T-cell (primary cell): ENCODE measurements at places on chromosomes 2 and 18. TPM values are rescaled to one million over a fixed set of nuclear protein-coding genes. Genes with fewer than 3 reads are reported as not detected.

IL36RN gene
- not detected for total RNA-seq

- no peak overlapping the region for H3K4me3 ChIP-seq
- H3K27ac ChIP-seq, result no peak overlapping the region
- H3K27me3 ChIP-seq, result peaks cover 3% of the 10 kb centered on the region
- H3K4me1 ChIP-seq, result no peaks in the 10 kb centered on the region
These were observed 35.6 kb upstream of the B3GNT7 start for GRCh38 chr2:231359948-231360347.

DNA sequence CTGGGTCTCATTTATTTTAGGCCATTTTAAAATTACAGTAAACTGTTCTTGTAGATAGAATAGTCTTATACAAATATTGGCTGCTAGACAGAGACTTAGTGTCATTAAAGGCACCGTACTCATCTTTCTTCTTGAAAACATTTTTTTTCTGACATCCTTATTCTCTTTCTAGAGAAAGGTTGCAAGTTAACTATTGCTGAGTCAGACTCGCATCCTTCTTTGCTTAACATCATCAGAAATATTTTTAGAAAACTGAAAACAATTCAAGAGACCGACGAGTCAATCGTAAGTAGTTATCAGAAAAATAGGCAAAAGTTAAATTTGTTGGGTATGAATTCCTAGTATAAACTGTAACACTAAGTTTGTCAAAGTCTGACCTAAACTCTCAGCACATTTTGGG is 72.2 kb downstream of the HNMT start:
- no peak overlapping the region for H3K4me3 ChIP-seq
- H3K27me3 ChIP-seq, result peaks cover 3% of the 10 kb centered on the region
- DNase-seq, result no peak

CROCC2 gene
- total RNA-seq, result not detected

CDCA7 gene
- 3.6 TPM for total RNA-seq

- no peaks in the 10 kb centered on the region for H3K4me1 ChIP-seq
- no peak overlapping the region for H3K4me3 ChIP-seq
- no peak for DNase-seq
These were observed 2.9 kb upstream of the SCYGR1 start for GRCh38 chr2:227390468-227391256.

- H3K4me1 ChIP-seq, result no peaks in the 10 kb centered on the region
- no peaks in the 10 kb centered on the region for H3K27me3 ChIP-seq
- H3K36me3 ChIP-seq, result no peaks in the 10 kb centered on the region
- H3K27ac ChIP-seq, result no peak overlapping the region
- H3K4me3 ChIP-seq, result no peak overlapping the region
- DNase-seq, result no peak
These were observed 37.9 kb downstream of the DPYSL5 start for GRCh38 chr2:26885651-26886329.

DNA sequence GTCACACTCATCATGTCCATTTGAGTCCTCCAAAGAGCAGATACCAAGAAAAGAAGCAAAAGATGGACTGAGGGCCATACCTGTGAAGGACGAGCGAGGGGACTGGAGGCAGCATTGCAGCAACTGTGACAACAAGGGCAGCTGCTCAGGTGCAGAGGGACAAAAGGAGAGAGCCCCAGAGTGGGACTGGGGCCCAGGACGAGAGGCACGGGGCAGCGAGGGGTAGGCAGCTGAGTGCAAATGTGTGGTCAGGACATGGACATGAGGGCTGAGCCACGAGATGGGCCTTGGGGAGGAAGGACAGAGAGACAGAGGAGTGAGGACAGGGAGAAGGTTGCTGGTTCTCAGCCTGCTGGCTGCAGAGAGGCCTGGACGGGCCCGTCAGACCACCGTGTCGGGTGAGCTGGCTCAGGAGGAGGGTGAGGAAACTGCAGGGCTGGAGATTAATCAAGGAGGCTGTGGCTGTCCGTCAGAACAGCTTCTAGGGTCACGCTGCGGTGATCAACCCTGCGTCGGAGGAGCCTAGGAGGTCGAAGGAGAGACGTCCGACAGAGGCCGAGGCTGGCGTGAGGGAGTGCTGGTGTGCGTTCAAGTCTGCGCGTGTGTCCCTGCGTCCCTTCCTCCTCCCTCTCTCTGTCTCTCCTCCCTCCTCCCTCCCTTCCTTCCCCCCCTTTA is 206.8 kb upstream of the HDAC4 start:
- peaks cover 35% of the 10 kb centered on the region for H3K4me1 ChIP-seq
- H3K27me3 ChIP-seq, result no peaks in the 10 kb centered on the region
- no peak overlapping the region for H3K4me3 ChIP-seq
- no peak for DNase-seq
- H3K36me3 ChIP-seq, result no peaks in the 10 kb centered on the region

DNA sequence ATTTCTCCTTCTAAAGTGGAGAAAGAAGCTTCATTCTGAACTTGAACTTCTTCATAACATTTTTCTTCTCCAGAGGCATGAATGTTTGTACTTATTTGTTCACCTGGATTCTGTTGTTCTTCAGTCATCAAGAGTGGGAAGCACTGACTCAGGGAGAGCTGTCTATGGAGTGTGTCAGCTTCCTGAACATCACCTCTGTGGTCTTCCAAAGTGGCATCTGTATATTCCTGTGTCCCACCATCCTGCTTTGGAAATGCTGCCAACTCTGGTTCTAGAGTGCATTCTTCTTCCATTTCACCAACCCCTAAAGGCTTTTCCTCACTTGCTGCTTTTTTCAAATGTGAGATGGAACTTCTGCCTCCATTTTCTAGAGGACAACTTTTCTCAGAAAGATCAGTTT is 59.5 kb downstream of the TTN start:
- H3K4me1 ChIP-seq, result no peaks in the 10 kb centered on the region
- H3K36me3 ChIP-seq, result no peaks in the 10 kb centered on the region

NEUROD1 gene
- total RNA-seq, result not detected

KCNG2 gene
- total RNA-seq, result not detected

- H3K36me3 ChIP-seq, result no peaks in the 10 kb centered on the region
- no peak overlapping the region for H3K27ac ChIP-seq
- H3K4me1 ChIP-seq, result no peaks in the 10 kb centered on the region
- no peaks in the 10 kb centered on the region for H3K27me3 ChIP-seq
These were observed 15.3 kb downstream of the CAPN14 start for GRCh38 chr2:31202041-31202440.

DNA sequence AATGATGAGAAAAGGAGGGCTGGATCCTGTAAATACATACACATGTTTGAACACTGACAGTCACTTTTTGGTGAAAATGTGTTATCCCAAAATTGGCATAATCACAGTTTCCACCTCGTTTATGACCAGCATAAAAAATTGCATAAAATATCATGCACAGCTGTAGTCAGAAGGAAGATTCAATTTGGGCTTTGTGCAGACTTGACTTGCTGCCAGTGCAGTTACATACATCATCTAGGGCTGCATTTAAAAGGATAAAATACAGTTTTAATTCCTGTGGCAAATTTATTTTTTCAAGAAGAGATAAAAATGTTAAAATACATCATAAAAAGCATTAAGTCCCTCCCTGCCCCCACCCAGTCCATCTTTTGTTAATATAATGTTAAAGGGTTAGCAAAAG is 103.8 kb downstream of the VWC2L start:
- no peak overlapping the region for H3K4me3 ChIP-seq
- no peak overlapping the region for H3K27ac ChIP-seq
- DNase-seq, result no peak
- H3K27me3 ChIP-seq, result no peaks in the 10 kb centered on the region

CAPN13 gene
- total RNA-seq, result not detected

GRCh38 chr2:118791483-118791882 is 56.0 kb downstream of the EN1 start:
- H3K27me3 ChIP-seq, result peaks cover 2% of the 10 kb centered on the region
- H3K27ac ChIP-seq, result no peak overlapping the region
- H3K4me1 ChIP-seq, result no peaks in the 10 kb centered on the region
- DNase-seq, result no peak
- H3K4me3 ChIP-seq, result no peak overlapping the region

DNA sequence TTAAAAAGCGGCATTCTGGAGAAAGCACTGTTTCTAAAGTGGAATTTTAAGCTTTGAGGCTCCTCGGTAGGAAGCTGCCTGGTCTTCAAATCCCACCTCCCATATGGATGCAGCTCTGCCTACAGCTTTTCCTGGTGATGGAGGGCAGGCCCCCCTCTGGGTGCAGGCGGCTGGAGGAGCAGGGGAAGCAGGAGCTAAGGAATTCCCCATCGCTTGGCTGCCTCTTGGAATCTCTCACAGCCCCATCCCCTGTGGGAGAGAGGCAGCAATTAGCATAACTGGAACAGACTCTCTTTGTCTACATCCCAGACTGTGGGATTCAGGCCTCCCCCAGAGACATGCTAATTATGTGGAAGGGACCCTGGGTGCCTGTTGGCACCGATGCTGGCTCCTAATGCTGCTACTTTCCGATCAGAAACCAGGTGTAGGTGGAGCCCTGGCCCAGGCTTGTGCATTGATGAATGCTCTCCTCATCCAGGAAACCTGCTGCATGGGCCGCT is 51.3 kb downstream of the LIPG start:
- H3K27ac ChIP-seq, result no peak overlapping the region
- no peaks in the 10 kb centered on the region for H3K4me1 ChIP-seq

GRCh38 chr2:176140513-176141317 is 10.6 kb upstream of the HOXD4 start:
- H3K27ac ChIP-seq, result no peak overlapping the region
- H3K4me1 ChIP-seq, result peaks cover 5% of the 10 kb centered on the region

- no peak overlapping the region for H3K27ac ChIP-seq
- no peaks in the 10 kb centered on the region for H3K36me3 ChIP-seq
- no peaks in the 10 kb centered on the region for H3K27me3 ChIP-seq
These were observed 21.4 kb upstream of the EML4 start for GRCh38 chr2:42147641-42148274.

CRACDL gene
- 2.0 TPM for total RNA-seq

SERPINB12 gene
- not detected for total RNA-seq

- H3K36me3 ChIP-seq, result no peaks in the 10 kb centered on the region
- no peak overlapping the region for H3K27ac ChIP-seq
- no peaks in the 10 kb centered on the region for H3K4me1 ChIP-seq
- H3K27me3 ChIP-seq, result no peaks in the 10 kb centered on the region
These were observed 150.0 kb downstream of the LPIN1 start for GRCh38 chr2:11896386-11896785.

PLGLB1 gene
- total RNA-seq, result 7.2 TPM

TNFRSF11A gene
- 1.7 TPM for total RNA-seq
